ENCODE measurements at places on chromosomes 13 and 19.

- no peak for DNase-seq
These were observed 215.1 kb downstream of the SHISA2 start for GRCh38 chr13:25836574-25837336.

GRCh38 chr13:48502601-48503319, 30.1 kb downstream of the RCBTB2 start:
- no peak for DNase-seq

DNA sequence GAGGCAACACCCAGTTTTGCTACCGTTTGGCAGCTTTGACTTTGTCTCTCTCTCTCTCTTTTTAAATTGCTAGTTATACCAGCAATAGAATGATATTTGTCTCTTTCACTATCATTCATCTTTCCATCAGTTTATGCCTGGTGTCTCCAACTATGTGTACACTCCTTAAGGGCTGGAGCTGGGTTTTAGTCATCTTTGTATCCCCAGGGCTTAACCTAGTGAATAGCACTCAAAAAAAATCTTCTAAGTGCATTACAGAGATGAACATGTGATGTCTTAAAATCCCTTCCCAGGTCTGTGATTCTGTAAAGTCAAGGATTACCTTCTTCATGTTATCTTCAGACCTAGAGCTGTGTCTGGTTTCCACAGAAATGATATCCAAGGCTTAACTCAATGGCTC, 7.8 kb upstream of the UBL3 start:
- DNase-seq = no peak

GRCh38 chr13:39960191-39960590, 304.7 kb downstream of the COG6 start:
- DNase-seq = no peak

- DNase-seq = no peak
These were observed 35.8 kb downstream of the ATP12A start for GRCh38 chr13:24716011-24716410.

- DNase-seq = no peak
These were observed 15.5 kb downstream of the DPP9 start for GRCh38 chr19:4707956-4708650.

DNA sequence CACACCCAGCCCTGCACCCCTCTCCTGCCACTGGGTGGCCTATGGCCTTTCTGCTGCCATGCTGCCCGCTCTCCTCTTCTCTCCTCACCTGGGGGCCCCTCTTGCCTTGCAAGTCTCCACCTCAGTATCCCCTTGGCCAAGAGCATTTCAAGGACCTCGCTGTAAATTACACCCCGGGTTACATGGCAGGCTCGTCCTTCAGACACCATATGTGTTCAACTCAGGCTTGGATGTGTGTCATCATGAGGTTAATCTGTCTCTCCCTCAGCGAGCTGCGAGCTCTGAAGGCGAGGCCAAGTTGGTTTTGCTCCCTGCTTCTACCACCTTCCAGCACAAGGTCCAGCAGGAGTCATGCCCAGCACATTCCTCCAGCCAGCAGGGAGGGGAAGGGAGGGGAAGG, 74.8 kb upstream of the TM9SF2 start:
- DNase-seq = no peak

GRCh38 chr13:41286370-41286769, 23.0 kb upstream of the MTRF1 start:
- no peak for DNase-seq

DNA sequence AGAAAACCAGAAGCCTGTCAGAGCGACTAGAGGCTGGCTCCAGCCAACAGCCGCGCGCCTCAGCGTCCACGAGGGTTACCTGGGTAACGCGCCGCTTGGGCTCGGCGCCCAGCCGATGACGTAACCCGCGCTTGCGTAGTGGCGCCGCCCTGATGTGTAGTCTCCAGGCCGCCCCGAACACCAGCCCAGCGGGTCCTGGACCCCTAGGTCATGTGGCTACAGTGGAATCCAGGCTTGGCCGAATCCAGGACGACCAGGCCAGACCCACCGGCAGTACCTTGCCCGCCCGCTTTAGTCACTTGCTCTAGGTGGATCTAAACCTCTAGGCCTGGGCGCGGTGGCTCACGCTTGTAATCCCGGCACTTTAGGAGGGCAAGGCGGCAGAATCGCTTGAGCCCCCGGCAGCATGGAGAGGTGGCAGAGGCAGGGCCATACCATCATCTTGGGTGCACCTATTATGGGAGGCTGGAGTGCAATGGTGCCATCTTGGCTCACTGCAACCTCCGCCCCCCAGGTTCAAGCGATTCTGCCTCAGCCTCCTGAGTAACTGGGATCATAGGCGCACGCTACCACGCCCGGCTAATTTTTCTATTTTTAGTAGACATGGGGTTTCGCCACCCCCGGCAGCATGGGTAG, 7.2 kb upstream of the ZNF606 start:
- DNase-seq = peak; percentile 48

- DNase-seq = peak; percentile 47
These were observed at the start of gene ETV2 for GRCh38 chr19:35641515-35642151. ETV2 (plus strand) TSS chr19:35641745; CDS start chr19:35642461, 716 bp downstream.

- no peak for DNase-seq
These were observed 70.7 kb upstream of the ANKRD10 start for GRCh38 chr13:110985541-110985940.

- DNase-seq = no peak
These were observed 889 bp downstream of the UBL5 start for GRCh38 chr19:9828551-9829063.

DNA sequence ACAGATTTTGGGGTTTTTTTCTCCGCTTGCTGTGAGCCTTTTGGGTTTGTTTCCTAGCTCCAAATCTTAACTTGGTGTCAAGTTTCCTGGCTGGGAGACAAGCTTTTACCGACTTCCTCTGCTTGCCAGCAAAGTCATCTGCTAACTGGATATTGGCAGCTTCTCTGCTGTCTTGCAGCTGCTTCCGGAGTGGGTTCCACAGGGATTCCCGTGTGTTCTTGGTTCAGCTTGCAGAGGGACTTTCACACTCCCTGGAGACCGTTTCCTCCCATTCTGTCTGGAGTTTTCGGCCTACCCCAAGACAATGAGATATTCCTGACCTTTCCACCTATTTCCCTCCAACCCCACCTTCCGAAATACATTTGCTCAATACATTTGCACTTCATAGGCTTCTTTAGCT, 2.2 kb upstream of the COLGALT1 start:
- DNase-seq = no peak

GRCh38 chr19:10144361-10144760, 24.7 kb upstream of the EIF3G start:
- no peak for DNase-seq

- no peak for DNase-seq
These were observed 33.6 kb downstream of the ZNF701 start for GRCh38 chr19:52603558-52604207.

DNA sequence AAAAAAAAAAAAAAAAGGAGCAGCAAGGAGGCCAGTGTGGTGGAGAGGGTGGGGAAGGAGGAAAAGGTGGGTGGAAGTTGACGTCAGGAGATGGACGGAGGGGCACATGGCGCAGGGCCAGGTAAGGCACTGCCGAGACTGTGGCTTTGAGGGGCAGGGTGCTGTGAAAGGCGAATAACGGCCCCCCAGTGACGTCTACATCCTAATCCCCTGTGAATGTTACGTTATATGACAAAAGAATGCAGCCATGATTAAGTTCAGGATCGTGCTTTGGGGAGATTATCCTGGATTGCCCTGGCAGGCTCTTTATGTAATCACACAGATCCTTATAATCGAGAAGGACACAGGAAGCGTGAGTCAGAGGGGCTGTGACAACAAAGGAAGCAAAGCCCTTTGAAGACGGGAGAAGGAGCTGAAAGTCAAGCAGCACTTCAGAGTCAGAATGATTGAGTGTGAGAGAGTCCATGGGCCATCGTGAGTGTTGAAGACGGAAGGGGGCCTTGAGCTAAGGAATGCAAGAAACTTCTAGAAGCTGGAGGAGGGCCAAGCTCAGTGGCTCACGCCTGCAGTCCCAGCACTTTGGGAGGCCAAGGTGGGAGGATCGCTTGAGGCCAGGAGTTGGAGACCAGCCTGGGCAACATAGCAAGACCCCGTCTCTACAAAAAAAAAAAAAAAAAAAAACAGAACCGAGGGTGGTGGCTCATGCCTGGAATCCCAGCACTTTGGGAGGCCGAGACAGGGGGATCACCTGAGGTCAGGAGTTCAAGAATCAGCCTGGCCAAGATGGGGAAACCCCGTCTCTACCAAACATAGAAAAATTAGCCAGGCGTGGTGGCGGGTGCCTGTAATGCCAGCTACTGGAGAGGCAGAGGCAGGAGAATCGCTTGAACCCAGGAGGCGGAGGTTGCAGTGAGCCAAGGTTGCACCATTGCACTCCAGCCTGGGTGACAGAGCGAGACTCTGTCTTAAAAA, 13.8 kb upstream of the CEACAM16 start:
- no peak for DNase-seq

GRCh38 chr13:92255526-92255925, 857.1 kb downstream of the GPC5 start:
- DNase-seq = no peak

DNA sequence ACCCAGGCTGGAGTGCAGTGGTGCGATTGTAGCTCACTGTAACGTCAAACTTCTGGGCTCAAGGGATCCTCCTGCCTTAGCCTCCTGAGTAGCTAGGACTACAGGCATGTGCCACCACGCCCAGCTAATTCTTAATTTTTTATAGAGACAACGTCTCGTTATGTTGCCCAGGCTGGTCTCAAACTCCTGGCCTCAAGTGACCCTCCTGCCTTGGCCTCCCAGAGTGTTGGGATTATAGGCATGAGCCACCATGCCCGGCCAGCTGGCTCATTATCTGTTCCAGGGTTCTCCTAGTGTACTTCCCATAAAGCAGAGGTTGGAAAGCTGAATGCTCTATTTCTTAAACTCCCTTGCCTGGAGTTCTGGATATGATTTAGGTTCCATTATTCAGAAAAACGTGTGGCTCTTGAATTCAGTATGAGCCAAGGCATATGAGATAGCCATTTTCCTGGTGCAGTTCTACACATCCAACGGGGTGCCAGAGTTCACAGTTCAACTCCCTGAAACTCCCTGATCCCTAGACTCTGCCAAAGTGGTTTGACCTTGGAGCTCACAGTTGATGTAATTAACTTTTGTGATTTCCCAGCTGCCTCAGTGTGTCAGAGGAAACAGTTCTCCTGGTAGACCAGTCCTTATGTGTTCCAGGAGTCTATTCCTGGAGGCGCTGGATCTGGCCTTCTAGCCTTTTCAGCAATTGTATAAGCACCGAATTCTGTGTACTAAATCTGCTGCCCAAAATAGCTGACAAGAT, 21.6 kb downstream of the GPR183 start:
- no peak for DNase-seq

DNA sequence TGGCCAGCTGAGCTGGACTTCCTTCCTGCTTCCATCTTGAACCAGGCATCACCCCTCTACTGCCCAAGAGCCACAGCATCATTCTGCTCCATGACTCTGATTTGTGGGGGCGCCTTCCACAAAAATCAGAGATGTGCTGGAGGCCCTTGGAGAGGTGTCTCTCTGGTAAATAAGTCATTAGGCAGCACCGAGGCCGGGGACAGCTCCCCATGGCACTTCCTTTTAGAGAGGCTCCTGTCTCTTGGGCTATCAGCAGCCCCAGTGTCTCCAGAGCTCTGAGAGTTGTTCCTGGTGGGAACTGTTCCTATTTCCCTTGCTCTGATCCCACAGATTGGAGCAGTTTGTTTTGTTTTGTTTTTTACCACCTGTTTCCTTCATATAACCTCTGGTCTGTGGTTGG, 19.9 kb downstream of the NWD1 start:
- no peak for DNase-seq

DNA sequence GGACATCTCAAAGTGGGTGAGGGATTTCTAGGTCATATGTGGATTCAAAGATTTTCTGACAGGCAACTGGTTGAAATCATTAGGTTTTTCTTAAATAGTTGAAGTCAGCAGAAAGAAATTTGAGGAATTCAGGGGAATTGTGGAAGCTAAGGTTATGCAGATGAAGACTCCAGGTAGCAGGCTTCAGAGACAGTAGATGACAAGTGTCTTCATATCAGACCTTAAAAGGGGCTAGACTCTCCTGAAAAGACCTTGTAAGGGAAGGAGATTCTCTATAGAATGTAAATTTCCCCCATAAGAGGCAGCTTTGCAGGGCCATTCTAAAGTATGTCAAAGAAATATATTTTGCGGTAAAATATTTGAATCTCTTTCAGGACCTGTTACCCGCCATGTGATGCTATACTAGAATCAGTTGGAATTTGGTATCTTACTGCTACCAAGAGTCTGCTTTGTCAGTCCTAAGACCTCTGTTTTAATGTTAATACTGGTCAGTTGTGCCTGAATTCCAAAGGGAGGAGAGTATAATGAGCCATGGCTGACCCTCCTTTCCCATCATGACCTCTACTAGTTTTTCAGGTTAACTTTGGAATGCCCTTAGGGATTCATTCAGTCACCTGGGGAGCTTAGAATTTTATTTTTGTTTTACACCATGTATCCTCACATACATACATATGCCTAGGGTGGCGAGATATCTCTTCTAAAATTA, 1115.5 kb upstream of the SLC10A2 start:
- no peak for DNase-seq

GRCh38 chr19:41249707-41250423, 14.3 kb upstream of the HNRNPUL1 start:
- no peak for DNase-seq

DNA sequence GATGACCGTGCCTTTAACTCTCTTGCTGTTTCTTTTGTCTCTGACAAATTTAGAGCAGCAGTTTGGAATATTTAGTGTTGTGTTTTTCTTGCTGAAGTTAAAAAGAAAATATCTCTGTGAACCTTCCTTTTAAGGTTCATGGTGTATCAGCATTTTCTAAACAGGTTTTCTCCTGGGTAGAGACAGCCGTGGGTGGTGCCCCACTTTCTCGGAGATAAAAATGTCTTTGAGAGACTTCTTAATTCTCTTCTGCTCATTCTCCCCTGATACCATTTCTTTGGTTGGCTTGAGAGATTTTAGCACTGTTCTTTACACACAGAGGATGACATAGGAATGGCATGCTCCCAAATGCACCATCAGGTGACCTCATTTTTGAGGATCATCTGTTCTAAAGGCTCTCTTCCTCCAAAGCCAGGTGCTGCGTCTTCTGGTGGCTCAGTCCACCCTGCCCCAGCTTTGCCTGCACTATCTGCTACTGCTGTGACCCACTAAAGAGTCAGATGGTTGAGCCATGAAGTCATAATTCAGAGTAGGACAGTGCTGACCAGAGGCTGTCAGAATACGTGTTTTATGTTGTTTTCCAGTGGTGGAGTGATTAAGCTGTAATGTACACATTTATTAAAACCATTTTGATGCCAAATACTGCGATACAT, 90.3 kb upstream of the SLC10A2 start:
- DNase-seq = no peak

DNA sequence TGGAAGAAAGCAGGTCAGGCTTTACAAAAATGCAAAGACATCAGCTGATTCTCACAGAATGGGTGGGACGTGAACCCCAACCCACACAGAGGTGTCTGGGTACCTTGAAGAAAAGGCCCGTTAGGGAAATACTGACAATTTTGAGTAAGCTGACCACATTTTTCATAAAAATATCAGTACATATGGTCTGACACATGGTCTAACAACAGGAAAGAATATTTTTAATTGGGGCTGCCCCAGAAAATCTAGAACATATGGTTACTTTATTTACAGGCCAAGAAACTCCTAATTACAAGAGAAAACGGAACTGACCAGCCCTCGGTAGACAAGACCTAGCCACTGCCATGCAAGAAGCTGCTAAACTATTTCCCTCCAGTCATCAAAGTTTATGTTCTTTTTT, 48.7 kb upstream of the ITM2B start:
- DNase-seq = no peak

Data from activated CD4-positive, alpha-beta T cell treated with anti-CD3 and anti-CD28 coated beads, Interleukin-2, amount 50 U/mL, for 48 hours (primary cell).